ENCODE measurements at places on chromosomes 2 and 18.
A peak's percentile ranks its signal among the peaks of the same experiment; 100 is the strongest.

DNA sequence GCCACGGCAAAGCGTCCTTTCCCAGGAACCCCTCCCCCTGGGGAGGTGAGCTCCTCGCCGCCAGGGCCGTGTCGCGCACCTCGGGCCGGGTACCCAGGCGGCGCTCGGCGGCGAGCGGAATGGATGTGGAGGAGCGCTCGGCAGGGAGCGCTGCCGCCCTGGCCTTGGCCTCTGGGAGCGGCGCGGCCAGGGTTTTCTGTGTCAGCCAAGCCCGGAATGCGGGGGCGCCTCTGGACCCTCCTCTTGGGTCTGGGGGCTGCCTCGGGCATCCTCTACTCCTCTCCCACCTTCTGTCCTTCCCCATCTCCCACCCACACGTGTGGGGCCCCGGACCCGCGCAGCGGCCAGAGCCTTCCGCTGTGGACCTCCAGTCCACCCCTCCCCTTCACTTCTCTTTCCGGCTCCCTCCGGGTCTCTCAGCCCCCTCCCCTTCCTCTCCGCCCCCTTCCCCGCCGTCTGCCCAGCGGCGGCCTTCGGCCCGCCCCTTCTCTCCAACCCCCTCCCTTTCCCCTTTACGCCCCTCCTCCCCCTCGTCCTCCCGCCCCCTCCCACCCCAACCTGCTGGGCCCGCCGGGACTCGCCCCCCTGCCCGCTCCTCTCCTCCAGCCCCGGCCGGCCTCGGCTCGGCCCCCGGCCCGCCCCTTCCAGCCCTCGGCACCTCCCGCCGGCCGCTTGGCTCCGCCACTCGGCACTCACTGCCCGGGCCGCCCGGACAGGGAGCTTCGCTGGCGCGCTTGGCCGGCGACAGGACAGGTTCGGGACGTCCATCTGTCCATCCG lies at the start of gene MERTK:
Gene MERTK, plus strand, starts transcription at position 684 of the 779 bp plus-strand sequence. CDS start 129 bp downstream, outside the sequence.
- DNase-seq = peak; percentile 48

DNA sequence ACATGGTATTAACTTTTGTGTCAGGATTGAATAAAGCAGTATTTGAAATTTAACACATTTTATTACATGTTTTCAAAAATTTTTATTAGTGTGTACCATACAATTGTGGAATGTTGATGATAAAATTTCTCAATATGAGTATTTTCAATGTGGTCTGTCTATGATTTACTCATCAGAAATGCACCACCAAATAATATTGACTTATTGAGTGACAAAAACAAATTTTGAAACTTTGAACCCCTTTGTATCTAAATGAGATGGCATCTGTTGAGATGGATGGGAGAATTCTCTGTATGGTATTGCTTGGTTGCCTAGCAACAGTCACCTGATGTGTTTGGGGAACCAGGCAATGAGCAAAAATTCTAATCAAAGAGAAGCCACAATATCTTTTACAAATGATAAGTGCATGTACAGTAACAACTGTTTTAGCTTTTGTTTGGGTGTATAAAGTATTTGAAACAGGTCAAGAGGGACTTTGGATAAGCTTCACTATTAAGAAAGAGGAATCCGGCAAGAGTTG lies 400.1 kb downstream of the CCDC85A start:
- DNase-seq = no peak

GRCh38 chr2:221649051-221649775 lies 77.1 kb upstream of the EPHA4 start:
- peak; percentile 49 for DNase-seq

GRCh38 chr2:26241928-26242436 lies 2.5 kb downstream of the HADHA start:
- no peak for DNase-seq

- no peak for DNase-seq
These were observed 312.8 kb upstream of the EPAS1 start for GRCh38 chr2:45984366-45984765.

DNA sequence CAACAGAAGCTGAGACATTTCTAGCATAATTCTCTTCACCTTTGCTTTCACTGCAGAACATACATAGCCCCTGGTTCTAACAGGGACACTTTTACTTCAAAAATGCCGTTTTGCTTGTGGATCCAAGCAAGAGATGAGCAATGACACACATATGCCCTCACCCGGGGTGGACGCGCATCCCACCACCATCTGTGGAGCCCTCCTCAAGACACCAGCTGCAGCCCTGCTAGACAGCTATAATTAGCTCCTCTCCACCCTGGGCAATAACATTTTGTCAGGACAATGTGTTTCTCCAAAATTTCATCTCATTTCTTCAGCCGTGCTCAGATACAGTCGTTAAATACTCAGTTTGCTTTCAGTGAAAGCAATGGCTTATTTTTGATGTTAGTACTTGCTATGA lies 368.7 kb upstream of the RAB6C start:
- no peak for DNase-seq

DNA sequence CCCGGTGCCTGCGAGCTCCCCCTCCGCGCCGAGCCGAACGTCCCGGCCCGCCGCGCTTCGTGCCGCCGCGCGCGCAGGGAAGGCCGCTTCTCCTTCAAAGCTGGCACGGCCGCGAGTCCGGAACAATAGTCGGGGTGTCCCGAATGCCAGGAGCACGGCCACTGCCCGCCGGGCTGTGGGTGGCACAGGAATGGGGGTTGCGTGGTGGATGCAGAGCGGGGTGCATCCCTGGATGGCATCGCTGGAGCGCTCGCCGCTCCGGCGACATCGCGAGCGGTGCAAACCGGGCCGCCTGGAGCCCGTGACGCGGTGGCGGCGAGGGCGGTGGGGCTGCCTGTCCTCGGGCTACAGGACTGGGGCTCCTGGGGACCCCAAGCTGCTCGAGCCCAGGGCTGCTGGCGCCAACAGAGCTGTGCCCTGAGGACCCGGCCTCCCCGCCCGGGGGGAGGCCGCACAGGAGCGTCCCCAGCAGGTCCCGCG lies 1.1 kb upstream of the SATB2 start:
- DNase-seq = no peak

GRCh38 chr18:10033016-10033399 lies 119.2 kb downstream of the VAPA start:
- DNase-seq = no peak

- DNase-seq = no peak
These were observed 134.5 kb downstream of the ASB1 start for GRCh38 chr2:238561230-238561629.

DNA sequence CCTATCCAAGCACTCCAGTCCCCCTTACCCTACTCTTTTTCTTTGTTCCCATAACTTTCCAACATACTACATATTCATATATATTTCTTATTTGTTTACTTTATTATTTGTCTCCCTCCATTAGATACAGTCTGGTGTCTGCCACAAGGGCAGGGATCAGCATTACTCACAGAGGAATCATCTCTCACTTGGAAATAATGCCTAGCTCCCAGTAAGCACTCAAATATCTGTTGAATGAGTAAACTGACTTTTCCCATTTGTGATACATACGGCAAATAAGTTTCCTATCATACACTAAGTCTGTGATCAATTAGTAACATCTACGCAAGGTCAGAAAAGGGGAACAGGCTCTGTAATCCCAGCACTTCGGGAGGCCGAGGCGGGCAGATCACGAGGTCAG lies 18.7 kb downstream of the C1D start:
- no peak for DNase-seq

DNA sequence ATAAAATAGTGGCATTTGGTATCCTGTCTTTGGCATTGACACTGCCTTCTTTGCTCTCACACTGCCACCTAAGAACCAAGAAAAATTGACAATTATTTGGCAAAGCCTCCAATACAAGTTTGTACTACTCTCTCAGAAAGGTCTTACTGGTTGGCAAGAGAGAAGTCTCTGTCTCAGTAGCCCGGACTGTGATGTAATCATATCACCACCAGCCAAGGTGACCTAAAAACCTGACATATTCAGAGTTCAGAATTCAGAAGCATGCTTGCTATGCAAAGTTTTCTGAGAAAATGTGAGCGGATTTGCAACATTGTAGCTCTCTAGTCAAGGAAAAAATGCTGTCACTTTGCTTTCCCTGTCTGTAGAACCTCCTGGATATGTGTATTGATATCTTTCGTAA lies 196.0 kb downstream of the CDH7 start:
- no peak for DNase-seq

GRCh38 chr2:166388481-166389070 lies 12.8 kb upstream of the SCN9A start:
- no peak for DNase-seq

- DNase-seq = no peak
These were observed 39.4 kb upstream of the RND3 start for GRCh38 chr2:150526827-150527226.

DNA sequence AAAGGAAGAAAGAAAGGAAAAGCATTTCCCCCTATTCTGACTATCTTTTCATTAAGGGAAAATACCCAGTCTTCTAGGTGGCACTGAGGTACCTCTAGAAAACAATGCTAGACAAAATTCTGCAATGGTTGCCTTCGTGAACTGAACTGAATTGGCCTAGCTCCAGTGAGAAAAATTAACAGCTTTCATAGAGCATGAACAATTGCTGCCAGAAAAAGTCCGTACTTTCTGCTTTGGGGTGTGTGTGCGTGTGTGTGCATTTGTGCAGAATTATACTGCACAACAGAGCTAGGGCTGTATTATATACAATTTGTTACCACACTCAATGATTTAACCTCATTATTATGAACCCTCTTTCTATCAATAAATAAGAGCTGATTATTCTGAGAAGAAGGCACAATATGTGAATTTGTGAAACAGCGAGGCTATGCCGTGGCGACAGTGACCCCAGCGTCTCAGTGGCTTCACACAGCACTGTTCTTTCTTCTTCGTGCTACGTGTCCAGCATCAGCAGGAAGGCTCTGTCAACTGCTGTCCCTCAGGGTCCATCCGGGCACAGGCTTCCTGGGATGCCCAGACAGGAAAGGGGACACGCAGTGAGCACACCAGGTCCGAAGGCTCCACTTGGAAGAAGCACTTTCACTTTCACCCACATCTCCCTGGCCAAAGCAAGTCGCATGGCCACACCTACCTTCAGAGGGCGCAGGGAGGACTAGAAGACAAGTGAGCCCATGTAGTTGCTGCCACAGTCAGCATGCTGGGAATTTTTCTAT lies 47.5 kb downstream of the PTGR3 start:
- peak; percentile 45 for DNase-seq

GRCh38 chr18:43590182-43590903 lies 313.1 kb upstream of the SYT4 start:
- no peak for DNase-seq

DNA sequence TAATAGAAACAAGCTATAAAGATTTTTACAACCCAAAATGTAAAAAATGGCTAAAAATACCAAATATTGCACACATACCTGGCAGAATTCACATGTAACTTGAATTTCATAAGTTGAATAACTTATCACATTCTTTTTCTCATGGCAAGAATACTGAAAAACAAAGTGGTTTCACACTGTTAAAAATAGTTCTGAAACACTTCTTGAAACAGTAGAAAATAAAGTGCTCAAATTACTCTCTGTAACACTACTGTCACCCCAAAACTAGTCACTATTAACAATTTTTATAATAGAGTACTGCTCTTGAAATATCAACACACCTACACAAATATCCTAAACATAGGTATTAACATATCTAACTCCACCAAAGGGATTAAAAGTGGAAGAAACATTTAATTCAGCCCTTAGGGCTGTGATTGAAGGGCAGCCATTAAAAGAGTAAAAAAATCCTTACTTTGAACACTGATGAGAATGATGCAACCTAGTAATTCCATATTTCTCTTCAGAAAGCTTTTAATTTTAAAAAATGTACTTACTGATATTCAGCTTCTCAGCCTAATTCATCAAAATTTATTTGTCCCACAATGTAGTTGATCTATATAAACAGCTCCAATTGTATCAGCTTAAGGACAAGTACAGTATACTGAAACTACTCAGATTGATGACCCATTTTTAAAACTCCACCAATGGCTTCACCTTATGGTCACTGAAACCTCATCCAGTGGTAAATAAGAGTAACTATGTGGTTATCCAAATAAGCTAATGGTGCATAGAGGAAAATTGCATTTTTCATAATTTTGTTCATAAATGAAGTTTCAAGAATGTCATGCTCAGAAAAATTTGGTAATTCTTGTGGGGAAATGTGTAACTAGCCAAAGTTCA lies 31.4 kb downstream of the ATF2 start:
- no peak for DNase-seq

DNA sequence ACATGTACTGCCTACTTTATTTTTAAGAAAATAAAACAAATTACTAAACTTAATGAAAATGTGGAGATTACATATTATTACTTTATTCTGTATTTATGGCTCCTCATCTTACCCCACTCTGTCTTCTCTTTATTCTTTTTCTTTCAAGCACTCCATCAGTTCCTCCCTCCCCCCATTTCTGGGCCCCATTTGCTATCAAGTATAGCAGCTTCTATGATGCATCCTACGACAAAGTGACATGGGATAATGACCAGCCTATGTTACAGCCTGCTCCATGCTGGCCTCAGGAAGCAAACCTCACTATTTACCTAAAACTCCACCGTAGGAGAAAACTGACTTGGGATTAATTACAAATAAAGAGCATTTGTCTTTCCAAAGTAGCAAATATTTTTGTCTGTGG lies 58.8 kb downstream of the RND3 start:
- DNase-seq = no peak

DNA sequence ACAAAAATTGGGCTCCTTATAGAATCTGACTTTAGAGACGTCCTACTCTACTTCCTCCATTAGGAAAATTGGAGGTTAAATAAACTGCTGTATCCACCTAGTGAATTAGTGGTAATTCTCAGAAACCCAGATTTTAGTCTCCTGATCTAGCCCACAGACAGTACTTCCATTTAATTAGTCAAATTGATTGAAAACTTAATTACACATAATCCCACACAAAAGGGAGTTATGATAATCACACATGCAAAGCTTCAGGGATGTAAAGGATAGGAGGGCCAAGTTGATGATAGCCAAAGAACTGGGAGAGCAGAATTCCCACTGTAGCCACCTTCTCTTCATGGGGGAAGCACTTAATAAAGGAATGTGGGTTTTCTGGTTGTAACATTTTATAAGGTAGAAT lies 471.9 kb downstream of the TMEM182 start:
- DNase-seq = no peak
